ENCODE measurements at places on chromosomes 11 and 22. TPM values are rescaled to one million over a fixed set of nuclear protein-coding genes. Genes with fewer than 3 reads are reported as not detected.

GRCh38 chr11:134504146-134504905 is 92.3 kb upstream of the B3GAT1 start:
- no peak for DNase-seq

DNA sequence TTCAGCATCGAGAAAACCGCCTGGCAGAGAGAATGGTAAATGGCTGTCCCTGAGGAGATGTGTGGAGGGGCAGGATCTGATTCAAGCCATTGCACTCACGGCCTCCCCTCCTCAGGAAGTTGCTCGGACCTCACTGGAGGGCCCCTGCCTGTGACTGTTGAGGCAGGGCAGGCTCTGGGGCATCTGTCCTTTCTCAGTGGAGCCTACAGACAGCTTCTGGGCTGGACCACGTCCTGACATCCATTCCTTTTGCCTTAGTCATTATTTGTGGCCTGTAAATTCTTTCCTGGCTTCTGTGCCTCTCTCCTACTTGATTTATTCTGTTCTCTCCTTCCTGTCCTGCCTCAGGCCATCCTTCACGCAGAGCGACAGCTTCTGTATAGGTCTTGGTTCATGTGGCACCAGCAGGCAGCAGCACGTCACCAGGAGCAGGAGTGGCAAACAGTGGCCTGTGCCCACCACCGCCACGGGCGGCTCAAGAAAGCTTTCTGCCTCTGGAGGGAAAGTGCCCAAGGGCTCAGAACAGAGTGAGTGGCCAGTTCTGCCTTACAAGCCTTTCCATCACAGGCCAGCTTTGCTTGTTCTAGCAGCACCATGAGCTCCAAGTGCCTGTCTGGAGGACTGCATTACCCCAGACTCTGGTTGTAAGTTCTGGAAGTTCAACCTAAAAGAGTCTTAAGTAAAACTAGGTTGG is 59.6 kb downstream of the PISD start:
- no peak for DNase-seq

- no peak for DNase-seq
Observed at GRCh38 chr11:117457835-117458234, 130.2 kb downstream of the CEP164 start.

DNA sequence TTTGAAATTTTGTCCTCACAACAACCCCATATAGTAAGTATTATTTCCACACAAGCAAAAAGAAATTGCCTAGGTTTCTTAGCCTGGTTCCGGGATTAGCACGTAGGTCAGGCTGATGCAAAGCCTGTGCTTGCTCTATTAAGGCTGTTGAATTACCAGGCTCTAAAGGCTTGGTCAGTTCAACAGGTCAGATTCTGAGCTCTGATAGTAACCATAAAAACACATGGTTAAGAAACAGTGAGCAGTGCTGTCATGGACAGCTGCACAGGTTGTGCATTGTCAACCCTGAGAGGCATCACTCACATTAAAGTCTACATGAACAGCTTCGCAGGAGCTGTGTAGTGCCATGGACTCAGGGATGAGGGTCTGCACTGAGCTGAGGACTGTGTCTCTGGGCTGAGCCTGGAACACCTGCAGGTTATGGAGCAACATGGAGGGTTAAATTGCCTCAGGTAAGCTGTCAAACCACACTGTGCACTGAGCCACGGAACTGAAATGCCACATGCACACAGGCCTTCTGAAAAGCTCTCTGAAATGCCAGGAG is 98.0 kb downstream of the PIWIL4 start:
- DNase-seq = no peak

DNA sequence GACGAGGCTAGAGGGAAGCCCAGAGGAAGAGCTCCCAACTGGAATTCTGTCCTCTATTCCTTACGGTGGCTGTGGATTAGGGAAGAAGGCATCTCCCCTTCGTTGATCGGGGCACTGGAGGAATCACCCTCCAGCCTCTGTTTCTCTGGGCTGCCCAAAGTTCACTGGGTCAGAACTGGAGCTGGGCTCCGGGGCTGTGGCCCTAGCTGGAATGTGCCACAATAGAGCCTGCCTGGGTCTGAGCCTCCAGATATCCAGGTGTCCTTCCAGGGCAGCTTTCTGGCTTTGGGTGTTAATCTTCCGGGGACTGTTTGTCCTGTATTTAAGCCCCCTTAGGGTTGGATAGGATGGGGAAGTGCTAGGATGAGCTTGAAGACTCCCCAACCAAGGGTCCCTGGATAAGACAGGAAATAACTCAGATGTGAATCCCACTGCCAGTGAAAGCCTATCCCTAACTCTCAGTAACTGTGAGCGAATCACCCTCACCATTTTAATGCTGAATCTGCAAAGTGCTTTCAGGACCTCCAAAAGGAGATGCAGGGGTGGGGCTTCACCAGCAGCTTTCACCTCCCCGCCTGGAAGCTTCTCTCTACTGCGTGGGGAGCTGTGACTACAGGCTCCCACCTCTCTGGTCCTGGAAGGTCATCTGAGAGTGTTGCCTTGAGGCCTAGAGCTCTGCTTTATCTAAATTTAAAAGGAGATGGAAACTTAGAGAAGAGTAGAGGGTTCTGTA is 9.5 kb downstream of the YPEL4 start:
- no peak for DNase-seq

GRCh38 chr22:36197514-36198146 is 4.0 kb downstream of the APOL4 start:
- no peak for DNase-seq

GRCh38 chr11:108983636-108984420 is 319.0 kb downstream of the DDX10 start:
- no peak for DNase-seq

GRCh38 chr11:43802509-43802908 is 78.1 kb upstream of the ALKBH3 start:
- DNase-seq = no peak

DNA sequence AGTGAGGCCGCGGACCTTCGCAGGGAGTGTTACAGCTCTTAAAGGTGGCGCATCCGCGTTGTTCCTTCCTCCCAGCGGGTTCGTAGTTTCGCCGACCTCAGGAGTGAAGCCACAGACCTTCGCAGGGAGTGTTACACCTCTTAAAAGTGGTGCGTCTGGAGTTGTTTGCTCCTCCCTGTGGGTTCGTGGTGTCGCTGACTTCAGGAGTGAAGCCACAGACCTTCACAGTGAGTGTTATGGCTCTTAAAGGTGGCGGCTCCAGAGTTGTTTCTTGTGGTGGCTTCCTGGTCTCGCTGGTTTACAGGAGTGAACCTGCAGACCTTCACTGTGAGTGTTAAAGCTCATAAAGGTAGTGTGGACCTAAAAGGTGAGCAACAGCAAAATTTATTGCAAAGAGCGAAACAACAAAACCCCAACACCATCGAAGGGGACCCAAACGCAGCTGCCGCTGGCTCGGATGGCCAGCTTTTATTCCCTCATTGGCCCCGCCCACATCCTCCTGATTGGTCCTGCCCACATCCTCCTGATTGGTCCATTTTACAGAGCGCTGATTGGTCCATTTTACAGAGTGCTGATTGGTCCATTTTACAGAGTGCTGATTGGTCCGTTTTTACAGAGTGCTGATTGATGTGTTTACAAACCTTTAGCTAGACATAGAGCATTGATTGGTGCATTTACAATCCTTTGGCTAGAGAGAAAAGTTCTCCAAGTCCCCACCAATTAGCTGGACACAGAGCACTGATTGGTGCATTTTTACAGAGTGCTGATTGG is 1.2 kb upstream of the TMEM45B start:
- DNase-seq = no peak

- DNase-seq = no peak
Observed at GRCh38 chr11:18203723-18204122, 31.1 kb downstream of the MRGPRX4 start.

DNA sequence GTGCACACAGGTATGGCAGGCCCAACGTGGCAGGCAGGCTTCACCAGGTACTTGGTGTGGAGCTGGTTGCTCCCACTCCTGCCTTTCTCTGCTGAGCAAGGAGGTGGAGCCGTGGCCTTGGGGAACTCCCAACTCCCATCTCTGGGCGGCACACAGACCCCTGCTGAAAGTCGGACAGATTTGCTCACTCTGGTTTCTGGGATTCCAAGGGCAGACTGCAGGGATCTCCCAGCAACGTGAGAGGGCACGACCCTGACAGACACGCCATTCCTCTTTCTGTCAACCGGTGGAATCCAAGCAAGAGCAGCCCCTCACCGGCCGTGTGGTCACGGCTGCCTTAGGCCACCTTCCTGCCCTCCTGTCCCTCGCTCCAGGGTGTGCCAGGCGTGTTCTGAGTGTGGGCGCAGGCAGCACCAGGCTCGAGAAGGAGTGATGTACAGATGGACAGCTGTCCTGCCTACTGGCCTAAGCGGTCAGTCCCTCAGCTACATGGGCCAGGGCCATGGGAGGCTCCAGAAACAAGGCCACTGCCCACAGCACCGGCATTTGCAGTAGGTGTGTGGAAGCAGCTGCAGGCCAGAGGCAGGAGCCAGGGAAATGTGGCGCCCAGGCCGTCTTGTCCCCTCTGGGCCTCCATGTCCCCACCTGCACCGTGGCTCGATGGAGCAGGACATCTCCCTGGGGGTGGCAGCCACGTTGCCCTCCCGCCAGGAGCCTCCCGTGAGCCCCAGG is 13.7 kb upstream of the PPARA start:
- DNase-seq = no peak

GRCh38 chr11:33868647-33869461 is 23.0 kb downstream of the LMO2 start:
- DNase-seq = no peak

DNA sequence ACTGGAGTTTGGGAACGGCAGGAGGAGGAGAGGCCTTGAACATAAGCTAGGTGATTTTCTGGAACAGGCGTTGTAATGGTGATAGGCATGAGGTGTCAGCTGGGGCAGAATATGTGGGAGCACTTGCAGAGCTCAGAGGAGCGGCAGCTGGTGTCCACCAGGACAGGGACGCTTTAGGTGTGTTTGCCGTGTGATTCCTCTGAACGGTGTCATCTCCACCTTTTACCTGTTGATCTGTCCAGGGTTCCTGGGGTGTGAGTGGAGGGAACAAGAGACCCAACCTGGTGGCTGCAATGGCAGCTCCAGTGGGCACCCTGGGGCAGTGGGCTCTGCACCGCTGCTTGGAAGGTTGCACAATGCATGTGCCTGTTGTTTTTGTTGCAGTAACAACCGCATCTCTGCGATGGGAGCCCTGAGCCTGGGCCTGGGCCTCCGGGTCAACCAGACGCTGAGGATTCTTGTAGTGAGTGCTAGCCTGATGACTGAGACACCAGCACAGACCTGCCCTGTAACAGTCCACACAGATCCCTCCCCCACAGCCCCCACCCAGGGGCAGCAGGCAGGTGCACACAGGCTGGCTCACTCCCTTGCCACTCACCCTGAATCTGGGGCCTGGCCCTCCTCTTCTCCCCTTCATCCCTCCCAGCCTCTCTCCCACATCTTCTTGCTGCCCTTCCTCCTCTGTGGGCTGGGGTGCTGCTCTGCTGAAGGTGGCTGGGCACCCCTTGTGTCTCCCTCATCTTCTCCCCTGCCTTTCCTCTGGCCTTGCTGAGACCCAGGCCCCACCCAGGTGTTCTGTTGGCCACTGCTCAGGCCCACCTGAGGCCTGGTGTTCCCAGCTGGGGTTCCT is 9.2 kb downstream of the LRRC74B start:
- no peak for DNase-seq

Gene RCOR2
- 3.8 TPM for total RNA-seq

Gene MRGPRE
- not detected for total RNA-seq

Gene SCGB1C1
- not detected for total RNA-seq

Gene FOSL1
- total RNA-seq = 25.6 TPM

Gene WT1
- 1.1 TPM for total RNA-seq

Gene CBLIF
- total RNA-seq = 1.8 TPM

All from thoracic aorta (tissue), 2 donors.